Urinary bladder (tissue), 4 donors: ENCODE measurements at places on chromosomes 11 and 22.

GRCh38 chr11:82906236-82906635 is 4.7 kb downstream of the DDIAS start:
- DNase-seq, result no peak

DNA sequence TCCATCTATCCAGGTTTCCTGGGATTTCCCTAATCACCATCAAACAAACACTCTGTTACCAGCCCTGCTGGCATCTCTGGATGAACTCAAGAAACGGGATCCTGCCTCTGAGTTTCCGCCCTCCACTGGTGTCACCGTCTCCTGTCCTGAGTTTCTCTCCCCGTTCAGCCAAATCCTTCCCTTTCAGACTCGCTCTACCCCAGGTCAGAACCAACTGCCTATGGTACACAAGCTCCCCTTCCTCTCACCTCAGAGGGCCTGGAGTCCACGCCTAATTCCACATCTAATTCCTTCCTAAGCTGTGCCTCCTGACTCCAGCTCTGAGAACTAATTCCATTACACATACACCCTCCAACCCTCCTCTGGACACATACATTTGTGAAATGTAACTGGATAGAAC is 96.1 kb downstream of the SHANK2 start:
- no peak for DNase-seq

- DNase-seq, result no peak
These were observed 1.9 kb downstream of the SLC25A45 start for GRCh38 chr11:65380460-65381119.

DNA sequence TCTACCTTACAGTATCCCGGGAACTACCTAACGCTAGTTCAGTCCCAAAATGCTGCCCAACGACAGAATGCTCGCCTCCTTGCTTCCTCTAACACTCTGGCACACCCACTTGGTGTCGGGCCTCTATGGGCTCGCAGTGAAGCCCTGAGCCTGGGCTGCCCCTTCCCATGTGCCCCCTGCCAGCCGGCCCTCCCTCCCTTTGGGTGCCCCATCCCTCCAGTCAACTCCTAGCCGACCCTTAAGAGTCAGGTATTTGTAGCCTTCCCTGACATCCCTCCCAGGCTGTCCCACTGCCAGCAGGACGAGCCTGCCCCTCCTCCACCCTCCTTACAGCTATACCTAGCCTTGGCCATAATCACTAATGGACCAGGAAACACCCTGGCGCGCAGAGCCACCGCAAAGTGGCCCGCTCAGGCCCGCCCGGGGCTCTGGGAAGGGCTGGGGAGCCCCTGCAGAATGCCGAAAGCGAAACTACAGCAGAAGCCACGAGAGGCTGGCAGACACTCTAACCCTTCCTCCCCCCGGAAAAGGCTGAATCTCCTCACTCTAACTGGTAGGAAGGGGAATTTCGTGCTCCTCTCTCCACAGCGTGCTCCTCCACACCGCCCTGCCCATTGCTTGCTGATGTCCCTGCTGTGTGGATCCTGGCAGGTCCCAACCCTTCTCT is 8.2 kb downstream of the CBX7 start:
- no peak for DNase-seq

GRCh38 chr11:122229481-122230384 is 113.7 kb upstream of the BLID start:
- DNase-seq, result no peak

DNA sequence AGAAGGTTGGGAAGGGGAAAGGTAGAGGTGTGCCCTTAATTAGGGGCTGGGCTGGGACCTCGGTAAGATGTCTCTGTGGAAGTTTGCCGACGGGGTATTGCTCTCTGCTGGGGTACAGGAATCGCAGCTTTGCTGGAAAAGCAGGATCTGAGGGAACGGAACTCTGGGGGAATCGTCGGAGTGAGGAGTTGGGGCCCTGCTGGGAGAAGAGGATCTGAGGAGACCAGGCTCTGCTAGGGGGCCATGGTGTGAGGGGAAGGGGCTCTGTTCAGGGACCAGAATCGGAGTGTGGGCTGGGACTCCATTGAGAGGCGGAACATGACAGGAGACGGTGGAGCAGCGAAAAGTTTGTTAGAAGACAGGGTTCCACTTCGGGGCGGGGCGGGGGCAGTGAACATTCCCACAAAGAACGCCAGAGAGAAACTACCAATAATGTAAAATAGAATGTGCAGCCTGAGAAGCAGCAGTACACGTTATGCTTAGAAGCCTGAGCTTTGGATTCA is 456 bp downstream of the AAMDC start:
- no peak for DNase-seq

DNA sequence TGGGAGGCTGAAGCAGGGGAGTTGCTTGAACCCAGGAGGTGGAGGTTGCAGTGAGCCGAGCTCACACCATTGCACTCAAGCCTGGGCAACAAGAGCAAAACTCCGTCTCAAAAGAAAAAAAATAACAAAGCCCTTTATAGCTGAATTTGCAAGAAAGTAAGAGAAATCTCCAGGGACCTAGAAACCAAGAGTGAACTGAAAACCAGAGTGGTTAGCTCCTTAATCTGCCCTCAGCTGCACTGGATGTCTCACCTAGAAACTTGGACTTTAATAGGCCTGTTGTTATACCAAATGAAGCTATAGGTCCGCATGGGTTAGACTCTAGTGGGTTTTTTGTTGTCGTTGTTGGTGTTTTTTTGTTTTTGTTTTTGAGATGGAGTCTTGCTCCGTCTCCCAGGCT is 4.1 kb downstream of the NEU3 start:
- DNase-seq, result no peak

DNA sequence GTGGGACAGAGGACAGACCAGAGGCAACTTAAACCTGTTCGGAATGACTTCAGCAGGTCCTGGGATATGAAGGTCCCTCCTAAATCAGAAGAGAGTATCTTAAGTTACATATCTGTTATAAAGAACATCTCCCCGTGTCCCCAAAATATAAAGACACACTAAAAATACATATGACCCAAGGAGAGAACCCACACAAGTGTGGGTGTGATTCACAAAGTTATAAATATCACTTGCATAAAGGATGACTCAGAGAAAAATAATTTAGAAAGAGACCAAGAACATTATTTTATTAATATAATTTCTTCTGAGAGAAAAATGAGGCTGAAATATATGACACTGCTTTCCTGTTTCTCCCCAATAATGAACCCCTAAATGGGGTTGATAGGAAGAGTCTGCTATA is 14.2 kb downstream of the OR5B21 start:
- DNase-seq, result no peak

- DNase-seq, result no peak
These were observed 18.4 kb downstream of the OR2AT4 start for GRCh38 chr11:75078233-75078632.

DNA sequence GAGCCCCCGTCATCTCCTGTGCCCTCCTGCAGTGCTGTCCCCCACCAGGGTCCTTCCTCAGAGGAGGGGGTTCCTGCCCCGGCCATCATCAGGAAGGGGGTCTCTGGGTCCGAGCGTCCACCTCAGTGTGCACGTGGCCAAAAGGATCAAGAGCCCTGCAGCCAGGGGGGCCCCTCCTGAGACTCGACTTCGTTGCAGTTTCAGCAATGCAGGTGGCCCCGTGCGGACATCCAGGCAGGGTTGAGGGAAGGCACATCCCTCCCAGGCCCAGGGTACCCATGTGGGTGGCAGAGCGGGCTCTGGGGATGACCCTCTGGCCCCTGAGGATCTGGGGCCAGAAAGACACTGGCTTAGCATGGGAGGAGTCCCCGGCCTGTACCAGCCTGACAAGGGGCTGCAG is 41.3 kb downstream of the LRP5 start:
- no peak for DNase-seq

DNA sequence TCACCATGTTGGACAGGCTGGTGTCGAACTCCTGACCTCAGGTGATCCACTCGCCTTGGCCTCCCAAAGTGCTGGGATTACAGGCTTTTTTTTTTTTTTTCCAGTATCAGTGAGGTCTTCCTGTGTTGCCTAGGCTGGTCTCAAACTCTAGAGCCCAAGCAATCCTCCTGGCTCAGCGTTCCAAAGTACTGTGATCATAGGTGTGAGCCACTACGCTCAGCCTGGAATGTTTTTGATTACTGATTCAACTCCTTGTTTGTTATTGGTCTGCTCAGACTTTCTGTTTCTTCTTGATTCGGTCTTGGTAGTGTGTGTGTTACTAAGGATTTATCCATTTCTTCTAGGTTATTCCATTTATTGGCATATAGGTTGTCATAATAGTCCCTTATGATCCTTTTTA is 31.3 kb downstream of the NAGA start:
- no peak for DNase-seq

DNA sequence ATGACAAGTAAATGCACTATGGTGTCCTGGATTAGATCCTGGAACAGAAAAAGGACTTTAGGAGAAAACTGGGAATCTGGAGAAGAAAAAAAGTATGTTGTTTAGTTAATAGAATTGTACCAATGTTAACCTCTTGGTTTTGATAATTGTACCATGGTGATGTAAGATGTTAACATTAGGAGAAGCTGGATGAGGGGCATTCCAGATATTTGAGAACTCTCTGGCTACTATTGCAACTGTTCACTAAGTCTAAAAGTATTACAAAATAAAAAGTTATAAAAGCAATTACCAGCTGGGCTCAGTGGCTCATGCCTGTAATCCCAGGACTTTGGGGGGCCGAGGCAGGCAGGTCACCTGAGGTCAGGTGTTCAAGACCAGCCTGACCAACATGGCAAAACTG is 66.5 kb downstream of the EXT2 start:
- DNase-seq, result no peak
